ENCODE measurements at places on chromosomes 1 and 21.

DNA sequence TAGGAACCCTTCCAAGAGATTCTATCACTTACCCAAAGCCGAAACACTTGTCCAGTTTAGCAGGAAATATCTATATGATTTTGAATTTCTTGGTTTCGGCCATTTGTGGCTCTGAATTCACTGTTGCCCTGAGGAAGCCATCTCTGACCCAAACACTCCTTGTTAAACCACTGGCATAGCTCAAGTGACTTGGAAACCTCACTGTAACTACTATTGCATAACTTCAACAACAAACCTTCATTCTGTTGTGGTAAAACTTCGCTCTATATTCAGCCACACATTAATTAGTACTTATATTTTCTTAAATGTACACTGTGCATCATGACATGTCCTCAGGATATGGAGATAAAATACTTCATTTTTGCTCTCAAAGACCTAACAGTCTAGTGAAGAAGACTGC lies 63.2 kb downstream of the ST6GALNAC3 start:
- no peak for DNase-seq

GRCh38 chr1:218392780-218393179 lies 47.6 kb downstream of the TGFB2 start:
- DNase-seq = no peak

DNA sequence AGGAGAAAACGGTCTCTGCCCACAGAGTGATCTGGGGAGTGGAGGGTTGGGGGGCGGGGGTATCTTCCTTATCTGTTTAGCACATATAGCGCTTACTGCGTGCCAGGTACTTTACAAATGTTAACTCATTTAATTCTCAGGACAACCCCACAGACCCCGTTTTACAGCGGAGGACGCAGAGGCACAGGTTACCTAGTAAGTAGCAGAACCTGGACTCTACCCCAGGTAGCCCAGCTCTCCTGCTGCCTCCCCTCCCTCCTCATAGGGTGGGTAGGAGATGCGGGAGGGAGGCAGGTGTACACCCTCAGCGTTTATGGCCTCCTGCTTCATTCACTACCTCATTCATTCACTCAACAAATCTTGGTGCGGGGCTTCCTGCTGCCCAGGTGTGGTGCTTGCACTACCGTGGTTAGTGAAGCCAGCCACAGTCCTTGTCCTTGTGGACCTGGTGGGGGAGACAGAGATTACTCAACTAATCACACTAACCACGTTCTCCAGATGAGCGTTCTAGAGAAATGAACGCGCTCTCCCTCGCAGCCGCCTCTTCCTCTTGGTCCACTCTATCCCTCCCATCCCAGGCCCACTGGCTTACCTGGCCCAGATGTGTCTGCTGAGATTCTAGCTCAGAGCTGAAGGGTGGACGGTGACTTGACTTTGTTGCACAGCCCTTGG lies 102.0 kb downstream of the IER5 start:
- no peak for DNase-seq

DNA sequence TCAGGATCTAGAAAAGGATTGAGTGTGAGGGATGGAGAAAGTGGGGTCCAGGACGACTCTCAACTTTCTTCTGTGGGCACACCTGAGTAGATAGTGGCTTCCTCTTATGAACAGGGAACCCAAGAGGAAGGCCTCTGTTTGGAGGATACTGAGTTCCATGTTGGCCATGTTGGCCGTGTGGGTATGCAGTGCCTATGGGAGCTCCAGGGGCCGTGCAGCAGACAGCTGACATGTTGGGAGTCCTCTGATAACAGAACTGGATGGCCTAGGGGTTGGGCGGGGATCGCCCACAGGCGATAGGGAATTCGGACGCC lies 43.0 kb downstream of the TMEM53 start:
- no peak for DNase-seq

Data from pons (tissue), 1 donor.